ENCODE measurements at places on chromosomes 7 and 10.

DNA sequence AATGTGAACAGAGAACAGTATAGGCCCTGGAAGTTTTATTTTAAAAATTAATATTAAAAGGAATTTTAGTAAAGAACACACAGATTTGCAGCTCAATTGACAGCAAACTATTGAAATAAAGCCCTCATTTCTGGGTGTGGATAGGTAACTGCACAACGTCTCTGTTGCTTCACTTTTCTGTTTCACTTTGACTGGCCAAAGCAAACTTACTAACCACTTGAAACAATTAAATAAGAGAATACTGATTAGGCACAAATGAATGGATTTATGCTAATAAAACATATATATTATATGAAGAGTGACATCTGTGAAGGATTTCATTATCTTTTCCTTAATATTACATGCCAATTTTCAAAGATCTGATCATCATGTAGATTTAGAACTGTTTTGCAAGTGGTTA is 11.9 kb downstream of the ZNF804B start:
- no peak for DNase-seq

DNA sequence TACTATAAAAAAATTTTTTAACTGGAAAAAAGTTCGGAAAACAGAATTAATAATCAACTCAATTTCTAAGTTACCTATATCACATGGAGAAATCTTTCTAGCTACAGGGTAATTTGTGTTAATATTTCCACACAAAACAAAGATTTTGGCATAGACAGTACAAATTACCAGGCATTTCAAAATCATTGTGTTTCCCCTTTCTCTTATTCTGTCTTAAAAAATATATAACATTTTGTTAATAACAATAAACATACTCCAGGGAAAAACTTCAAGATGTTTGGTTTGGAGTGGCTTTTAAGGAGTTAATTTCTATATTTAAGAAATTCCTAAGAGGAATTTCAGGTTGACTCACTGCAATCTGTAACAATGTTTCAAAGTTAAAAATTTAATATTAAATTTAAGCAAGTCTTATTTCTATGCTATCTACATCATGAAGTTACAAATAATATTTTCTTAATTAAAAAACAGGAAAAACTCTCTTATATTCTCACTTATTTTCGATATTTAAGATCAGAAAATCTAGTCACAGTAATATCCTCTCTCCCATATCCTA is 132.6 kb downstream of the NRBF2 start:
- no peak for DNase-seq

DNA sequence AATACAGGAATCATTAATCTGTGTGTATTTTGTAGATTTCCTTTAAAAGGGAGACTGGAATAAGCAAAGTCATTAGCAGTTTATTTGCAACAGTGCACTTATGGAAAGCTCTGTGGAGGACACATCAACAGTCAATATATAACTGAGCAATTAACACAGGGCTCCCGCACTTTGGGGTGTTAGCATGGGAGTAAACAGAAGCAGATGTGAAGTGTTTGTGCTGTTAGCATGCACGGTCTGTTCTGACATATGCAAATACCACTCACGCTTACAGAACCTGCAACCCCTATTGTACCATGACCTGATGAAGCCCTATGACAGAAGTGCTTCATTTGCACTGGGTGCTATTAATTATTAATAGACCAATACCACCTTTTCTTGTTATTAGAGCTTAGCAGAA is 118.9 kb downstream of the PPP1R3A start:
- DNase-seq: no peak

- no peak for DNase-seq
Observed at GRCh38 chr7:100247152-100247757, 27.5 kb downstream of the PVRIG start.

DNA sequence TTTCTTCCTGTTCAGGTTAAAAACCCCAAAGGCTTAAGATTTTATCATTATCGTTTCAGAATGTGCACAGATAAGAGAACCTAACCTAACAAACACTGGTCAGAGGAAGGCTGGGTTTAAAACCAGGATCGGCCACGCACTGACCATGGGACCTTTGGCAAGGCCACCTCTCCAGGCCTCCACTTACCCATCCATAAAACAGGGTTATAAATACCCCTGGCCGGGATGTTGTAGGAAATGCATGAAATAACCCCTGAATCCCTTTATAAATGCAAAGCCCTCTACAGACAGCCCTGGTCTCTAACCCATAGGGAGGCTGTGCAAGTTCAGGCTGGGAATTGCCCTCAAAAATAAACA is 418 bp downstream of the DEPP1 start:
- DNase-seq: no peak

DNA sequence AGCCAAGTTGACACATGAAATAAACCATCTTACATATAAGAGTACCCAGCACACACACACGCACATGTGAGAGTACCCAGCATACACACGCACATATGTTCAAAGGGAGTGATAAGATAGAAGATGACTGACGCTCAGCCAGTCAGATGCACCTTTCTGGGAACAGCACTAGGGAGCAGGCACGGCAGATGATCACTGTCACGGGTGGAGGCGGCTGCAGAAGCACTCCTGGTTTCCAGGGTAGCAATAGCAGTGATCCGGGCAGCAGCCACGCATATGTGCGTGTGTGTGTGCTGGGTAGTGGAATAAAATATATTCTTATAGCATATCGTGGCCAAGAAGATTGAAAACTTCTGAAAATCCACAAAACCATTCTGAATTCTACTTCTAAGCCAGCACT is 85.8 kb upstream of the NAMPT start:
- no peak for DNase-seq

DNA sequence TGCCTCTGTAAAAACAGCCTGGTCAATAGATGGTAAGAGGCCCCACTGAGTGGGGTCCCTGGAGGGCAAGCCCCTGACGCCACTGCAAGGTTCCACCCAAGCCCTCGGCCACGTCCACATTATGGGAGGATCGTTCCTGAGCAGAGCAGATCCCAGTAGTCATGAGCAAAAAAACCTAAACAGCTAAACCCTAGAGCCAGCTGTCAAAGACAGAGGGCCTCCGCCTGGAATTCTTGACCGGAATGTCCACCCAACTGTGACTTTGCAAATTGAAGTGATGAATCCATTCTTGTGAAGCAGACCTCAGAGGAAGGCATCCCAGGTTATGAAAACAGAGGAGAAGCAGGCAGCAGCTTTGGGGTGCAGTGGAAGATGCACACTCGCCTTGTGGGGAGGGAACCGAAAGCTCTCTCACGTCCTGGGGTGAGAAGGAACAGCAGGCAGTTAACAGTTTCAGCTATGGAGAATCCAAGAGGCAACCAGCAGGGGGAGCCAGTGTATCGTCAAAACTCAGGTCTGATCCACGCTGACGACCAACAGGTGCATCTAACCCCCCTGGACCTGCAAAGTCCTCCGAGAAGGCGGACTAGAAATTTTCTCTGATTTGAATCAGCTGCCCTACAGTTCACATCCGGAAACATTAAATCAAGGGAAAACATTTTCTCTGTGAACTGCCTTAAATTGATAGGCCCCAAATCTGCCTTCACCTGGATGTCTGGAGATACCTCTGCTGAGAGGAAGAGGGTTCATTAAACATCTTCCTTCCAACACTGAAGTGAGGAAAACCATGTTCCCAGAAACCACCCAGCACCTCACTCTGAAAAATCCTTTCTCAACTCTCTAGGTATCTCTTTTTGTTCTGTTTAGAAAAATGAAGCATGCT is 139.1 kb upstream of the PFKP start:
- DNase-seq: no peak

GRCh38 chr10:5897504-5897903 is 7.5 kb downstream of the FBH1 start:
- no peak for DNase-seq

GRCh38 chr7:83799333-83799732 is 150.4 kb upstream of the SEMA3E start:
- DNase-seq: no peak

DNA sequence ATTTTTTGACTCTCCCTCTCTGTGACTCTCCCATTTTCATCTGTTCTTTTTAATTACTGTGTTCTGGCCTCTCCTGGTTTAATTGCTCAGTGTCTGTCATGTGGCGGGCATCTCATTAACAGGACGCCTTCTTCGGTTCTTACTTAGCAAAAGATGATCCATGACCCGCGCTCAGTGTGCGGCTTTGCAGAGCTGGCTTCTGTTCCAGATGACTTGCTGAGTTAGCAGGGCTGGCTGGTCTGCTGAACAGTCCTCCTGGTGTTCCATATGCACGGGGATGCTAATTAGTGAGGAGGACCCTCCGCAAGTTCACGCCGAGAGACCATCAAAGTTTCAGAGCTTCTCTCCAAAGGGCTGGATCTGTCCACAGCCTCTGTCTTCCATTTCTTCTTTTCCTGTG is 258.6 kb upstream of the MKI67 start:
- DNase-seq: no peak

DNA sequence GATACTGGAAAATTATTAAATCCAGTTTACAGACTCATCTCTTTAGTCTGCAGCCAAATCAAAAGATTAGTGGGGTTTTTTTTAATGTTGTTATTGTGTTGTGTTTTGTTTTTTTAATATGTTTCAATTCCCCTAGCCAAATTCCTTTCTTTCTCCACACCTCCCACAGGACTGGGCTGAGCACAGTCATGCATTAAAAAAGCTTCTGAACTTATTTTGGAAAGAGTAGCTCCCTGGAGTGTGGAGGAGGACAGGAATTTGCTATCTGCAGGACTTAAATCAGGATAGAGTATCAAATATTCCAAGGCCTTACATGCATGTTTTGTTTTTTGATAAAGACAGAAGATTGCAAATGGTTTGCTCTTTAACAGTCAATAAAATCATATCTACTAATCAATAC is 90.7 kb downstream of the GNAI1 start:
- DNase-seq: no peak

- no peak for DNase-seq
Observed at GRCh38 chr10:49540056-49540797, 1.3 kb upstream of the ERCC6 start.

GRCh38 chr10:95963202-95963990 is 55.6 kb downstream of the CC2D2B start:
- no peak for DNase-seq

GRCh38 chr10:107159871-107160270 is 4.6 kb downstream of the SORCS1 start:
- DNase-seq: no peak

DNA sequence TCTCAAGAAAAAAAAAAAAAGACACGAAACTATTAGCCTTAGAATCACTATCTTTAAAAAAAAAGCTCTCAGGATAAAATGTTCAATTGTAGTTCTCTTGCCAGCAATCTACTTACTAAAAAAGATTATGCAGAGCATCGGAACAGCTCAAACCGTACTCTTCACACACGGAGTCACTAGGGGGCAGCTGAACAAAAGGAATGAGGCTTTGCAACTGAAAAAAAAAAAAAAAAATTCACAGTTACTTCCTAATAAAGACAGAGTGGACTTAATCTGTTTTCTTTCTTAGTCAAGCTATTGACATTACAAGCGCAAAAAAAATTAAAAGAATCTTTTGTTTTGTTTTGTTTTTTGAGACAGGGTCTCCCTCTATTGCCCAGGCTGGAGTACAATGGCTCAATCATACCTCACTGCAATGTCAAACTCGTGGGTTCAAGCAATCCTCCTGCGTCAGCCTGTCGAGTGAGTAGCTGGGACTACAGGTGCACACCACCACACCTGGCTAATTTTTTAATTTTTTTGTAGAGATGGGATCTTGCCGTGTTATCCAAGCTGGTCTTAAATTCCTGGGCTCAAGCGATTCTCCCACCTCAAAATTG is 11.5 kb downstream of the PMS2 start:
- no peak for DNase-seq
